ENCODE measurements at places on chromosomes 2 and 18.

DNA sequence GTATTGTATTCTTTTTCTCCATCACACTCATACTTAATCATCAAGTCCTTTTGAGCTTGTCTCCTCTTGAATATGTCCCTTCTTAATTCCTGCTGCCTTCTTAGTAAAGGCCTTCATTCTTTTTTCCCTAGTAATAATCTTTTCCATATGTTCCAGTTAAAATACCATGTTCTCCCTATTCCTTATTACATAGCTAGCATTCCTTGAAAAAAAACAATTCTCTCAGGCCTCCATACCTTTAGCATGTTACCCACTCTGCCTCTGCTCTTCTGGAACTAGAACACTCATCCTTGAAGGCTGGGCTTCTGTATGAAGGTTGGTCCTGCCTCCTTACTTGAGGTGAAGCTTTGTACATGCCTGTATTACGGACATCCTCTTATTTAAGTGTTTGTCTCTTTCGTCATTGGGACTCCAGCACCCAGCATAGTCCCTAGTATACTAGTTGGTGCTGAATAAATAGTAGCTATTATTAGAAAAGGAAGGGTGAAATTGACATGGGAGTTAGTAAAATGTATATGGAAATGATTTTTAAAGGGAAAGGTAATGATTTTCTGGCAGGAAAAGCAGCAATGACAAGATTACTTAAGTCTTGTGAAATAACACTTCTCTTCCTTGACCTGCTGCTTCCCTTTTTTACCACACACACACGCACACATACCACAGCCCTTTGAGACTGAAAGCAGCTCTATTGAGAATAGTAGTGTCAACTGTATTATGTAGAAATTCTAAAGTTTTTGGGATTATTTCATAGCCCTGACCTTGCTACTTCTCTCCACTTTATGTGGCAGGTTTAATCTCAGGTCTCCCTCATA lies 45.6 kb downstream of the REL start:
- no peak for DNase-seq

DNA sequence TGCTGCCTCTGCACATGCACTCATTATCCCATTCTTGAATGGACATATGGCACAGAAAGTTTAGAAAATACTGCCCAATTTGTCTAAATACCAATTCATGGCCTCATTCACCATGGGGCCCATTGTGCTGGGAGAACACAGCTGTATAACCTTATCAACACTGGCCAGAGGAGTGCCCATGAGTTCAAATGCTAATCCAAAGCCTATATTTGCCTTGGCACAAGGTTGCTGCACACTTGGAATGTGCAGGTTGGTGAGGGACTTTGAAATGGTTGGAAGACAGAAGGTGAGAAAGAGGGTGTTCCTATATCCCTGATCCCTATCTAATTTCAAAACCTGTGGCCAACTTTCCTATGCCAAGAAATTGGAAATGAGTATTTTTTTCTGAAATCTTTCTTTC lies 693.9 kb upstream of the ID2 start:
- DNase-seq, result peak; percentile 2

- no peak for DNase-seq
These were observed 92.7 kb downstream of the CSRNP3 start for GRCh38 chr2:165562233-165562632.

DNA sequence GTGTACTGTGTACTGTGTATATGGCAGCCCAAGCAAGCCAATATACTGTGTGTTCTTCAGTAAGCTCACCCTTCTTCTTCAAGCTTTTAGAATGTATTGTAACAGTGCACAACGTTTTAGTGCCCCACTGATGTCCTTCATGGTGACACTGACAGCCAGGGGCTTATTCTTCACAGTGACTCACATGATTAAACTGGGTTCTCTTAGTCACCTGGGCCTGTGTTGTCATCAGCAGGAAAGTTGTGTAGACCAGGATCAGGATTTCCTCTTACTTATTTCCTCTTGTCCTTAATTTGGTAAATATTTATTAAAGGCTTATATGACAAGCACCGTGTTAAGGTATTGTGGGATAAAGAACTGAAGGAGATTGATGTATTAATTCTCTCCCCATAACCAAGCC lies 67.9 kb upstream of the THOC1 start:
- peak; percentile 80 for DNase-seq

DNA sequence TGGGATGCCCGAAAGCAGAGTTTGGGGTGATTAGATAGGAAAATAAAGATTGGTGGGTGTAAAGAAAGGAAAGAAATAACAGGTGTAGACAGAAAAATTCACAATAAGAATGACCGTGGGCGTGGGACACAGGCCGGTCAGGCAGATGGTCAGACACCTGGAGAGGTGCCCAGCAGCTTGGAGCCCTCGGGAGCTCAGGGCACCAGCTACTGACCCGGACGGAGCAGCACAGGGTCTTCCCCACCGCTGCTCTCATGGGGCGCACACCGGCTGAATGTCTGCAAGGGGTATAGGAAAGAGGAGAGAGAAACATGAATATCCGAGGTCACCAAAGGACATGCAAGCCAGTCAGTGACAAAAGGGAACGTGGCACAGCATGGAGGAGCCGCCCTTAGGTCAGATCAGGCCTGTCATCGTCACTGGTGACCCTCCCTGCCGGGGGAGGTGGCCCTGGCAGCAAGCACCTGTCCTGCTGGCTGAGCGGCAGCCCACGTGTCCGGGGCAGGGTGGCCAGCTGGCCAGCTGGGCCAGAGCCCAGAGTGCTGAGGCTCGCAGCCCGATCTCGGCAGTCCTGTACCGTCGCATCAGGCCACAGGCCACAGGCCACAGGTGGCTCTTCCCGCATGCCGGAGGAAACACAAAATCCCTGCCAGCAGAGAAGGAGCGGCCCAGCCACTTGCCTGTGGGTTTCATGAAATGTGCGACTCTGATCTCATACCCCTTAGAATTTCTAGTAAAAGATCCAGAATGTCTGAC lies 112.0 kb upstream of the NDUFV2 start:
- no peak for DNase-seq

- DNase-seq, result no peak
These were observed 62.5 kb upstream of the SMAD7 start for GRCh38 chr18:49013291-49013691.

GRCh38 chr2:220963930-220964329 lies 608.2 kb downstream of the EPHA4 start:
- DNase-seq, result no peak

GRCh38 chr18:42533616-42534015 lies 578.6 kb downstream of the PIK3C3 start:
- DNase-seq, result no peak

- DNase-seq, result no peak
These were observed 441.5 kb upstream of the TNP1 start for GRCh38 chr2:217301142-217301925.

DNA sequence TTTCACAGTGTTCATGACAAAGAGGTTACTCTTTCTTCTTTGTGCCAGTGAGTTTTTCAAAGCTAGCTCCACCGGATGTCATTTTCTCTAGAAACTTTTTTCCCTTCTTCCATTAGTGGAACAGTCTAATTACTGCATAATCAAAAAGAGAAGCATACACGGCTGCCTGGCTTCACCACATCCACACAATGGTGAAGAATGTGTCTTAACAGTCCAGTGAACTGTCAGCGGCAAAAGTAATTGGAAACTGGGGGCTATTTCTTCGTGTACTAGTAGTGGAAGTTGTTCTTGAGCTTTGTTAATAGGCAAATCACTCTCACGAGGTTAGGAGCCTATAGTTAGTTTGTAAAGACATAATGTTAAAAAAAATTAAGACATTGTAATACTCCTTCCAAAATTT lies 32.9 kb upstream of the PIK3C3 start:
- no peak for DNase-seq

DNA sequence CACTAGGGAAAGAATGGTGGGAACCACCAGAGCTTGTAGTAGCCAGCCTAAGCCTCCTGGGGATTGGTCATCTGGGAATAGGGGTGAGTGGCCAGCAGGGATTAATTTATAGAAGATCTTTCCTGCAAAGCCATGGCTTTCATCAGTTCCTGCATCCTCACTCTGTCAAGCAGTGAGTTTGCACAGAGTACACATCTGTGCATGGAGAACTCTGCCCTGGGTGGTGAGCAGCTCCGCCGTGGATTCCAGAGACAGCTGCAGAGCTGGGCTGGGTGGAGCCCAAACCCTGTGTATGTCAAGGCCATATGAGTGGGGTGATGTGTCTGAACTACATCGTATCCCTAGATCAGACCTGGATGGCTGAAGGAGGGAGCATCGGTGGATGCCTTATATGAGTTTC lies 182.2 kb downstream of the GLI2 start:
- DNase-seq, result no peak

GRCh38 chr2:50345701-50346591 lies 686.0 kb downstream of the NRXN1 start:
- no peak for DNase-seq

- no peak for DNase-seq
These were observed 75.8 kb downstream of the RDH14 start for GRCh38 chr2:18484625-18485024.

- peak; percentile 7 for DNase-seq
These were observed 75.2 kb downstream of the MAP2 start for GRCh38 chr2:209499069-209499468.

- no peak for DNase-seq
These were observed 98.8 kb downstream of the TRABD2A start for GRCh38 chr2:84781942-84782716.

DNA sequence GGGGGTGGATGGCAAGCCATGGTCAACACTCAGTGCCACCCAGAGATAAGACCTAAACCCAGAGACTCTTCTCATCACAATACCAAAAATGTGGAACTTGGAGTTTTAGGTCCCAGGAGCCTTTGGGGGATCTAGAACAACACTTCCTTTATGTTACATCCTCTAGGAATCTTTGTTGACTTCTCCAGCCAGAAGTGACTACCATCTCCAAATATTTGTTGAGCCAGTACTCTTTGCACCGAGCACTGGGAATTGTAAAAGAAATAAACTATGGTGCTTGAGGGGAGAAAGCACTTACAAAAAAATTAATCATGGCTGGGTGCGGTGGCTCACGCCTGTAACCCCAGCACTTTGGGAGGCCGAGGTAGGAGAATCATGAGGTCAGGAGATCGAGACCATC lies 120.0 kb upstream of the TMEM200C start:
- DNase-seq, result no peak

- DNase-seq, result no peak
These were observed 54.1 kb downstream of the FIGN start for GRCh38 chr2:163681745-163682144.

- no peak for DNase-seq
These were observed 112.7 kb upstream of the RBMS1 start for GRCh38 chr2:160606341-160606740.

DNA sequence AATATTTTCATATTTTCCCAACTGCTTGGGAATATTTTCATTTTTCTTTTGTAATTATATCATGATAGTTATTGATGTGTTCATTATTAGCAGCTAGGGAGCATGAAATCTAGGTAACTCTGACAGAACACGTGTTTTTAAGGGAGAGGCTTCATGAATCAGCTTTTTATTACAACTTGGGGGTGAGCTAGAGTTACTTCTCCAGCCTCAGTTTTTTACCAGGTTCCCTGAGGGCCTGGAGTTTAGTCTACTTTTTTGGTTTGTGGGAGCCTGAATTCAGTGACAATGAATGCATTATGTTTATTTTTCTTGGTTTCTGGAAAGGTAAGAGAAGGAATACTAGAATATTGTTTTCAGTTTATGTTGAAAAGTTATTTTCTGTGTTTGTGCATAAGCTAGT lies 18.0 kb downstream of the NAB1 start:
- no peak for DNase-seq

DNA sequence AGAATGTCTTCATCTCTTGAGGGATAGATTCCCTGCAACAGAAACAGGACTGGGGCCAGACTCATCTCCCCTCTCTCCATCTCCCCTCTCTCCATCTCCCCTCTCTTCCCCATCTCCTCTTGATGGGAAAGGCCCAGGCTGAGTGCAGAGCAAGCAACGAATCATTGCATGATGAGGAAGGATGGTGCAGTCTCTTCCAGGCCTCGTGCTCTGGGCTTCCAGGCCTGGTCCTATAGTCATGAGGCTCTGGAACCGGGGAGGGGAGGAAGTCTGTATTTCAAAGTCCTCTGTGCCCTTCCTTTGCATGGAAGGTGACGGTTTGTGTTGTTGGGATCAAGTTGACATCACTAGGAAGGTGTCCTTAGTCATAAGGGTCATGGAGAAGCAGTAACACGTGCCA lies 115.6 kb upstream of the NEDD4L start:
- DNase-seq, result no peak

DNA sequence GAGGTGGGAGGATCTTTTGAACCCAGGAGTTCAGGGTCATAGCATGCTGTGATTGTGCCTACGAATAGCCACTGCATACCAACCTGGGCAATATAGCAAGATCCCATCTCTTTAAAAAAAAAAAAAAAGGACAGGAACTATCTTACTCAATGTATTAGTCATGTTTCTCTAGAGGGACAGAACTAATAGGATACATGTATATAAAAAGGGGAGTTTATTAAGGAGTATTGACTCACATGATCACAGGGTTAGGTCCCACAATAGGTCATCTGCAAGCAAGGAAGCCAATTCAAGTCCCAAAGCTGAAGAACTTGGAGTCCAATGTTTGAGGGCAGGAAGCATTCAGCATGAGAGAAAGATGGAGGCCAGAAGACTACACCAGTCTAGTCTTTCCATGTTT lies 18.8 kb upstream of the CASP10 start:
- DNase-seq, result no peak

GRCh38 chr2:107712857-107713256 lies 113.8 kb upstream of the RGPD4 start:
- peak; percentile 73 for DNase-seq

DNA sequence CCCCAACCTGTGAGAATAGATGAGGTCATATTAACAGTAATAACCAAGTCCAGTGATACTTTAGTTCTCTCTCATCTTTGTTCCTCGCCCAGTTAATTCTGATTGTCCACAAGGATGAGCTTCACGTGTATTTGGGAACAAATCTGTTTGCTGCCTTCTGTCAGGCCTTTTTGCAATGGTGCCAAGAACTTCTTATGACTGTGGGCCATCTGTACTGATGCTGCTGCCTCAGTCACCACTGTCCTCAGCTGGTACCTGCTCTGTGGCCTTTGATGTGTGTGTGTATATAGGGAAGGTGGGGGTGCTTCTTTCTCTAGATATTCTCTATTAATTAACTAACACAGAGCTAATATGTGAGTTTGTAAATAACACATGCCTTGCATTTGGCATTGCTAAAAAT lies 392.9 kb downstream of the TGIF1 start:
- no peak for DNase-seq

DNA sequence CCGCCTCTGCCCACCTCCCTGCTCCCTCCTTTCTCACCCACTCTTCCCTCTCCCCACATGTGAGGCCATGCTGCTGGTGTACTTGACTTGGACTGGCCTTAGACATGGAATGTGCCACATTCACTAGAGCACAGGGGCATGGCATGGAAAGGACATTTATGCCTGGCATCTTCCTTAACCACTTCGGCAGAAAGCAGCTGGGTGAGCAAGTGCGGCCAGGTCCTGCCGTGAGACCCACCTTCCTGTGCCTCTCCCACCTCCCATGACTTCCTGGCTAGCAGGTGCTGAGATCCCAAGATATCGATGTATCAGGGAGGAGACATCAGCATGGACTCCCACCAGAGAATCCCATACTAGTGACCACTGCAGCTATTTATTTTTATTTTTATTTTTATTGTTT lies 13.0 kb downstream of the GPR55 start:
- DNase-seq, result no peak

All from DMS53 (cell line).